Left lung (tissue), 14 donors: ENCODE measurements at places on chromosomes 2 and 18. TPM values are rescaled to one million over a fixed set of nuclear protein-coding genes. Genes with fewer than 3 reads are reported as not detected.

- H3K27ac ChIP-seq, result no peak overlapping the region
- no peak overlapping the region for H3K4me3 ChIP-seq
- no peaks in the 10 kb centered on the region for H3K4me1 ChIP-seq
- H3K27me3 ChIP-seq, result no peaks in the 10 kb centered on the region
- DNase-seq, result peak; percentile 7
These were observed 89.3 kb downstream of the PDE11A start for GRCh38 chr2:177983183-177983788.

- H3K27me3 ChIP-seq, result no peaks in the 10 kb centered on the region
- H3K4me1 ChIP-seq, result no peaks in the 10 kb centered on the region
- no peak for DNase-seq
- no peak overlapping the region for H3K4me3 ChIP-seq
These were observed 230.1 kb downstream of the ALPK2 start for GRCh38 chr18:58398648-58399398.

The PPP1R1C gene
- 2.9 TPM for polyA plus RNA-seq

GRCh38 chr2:167334146-167334742, 446.0 kb downstream of the XIRP2 start:
- no peak for DNase-seq
- H3K4me3 ChIP-seq, result no peak overlapping the region
- H3K27me3 ChIP-seq, result no peaks in the 10 kb centered on the region
- H3K4me1 ChIP-seq, result no peaks in the 10 kb centered on the region

GRCh38 chr18:70074116-70074515, 126.4 kb upstream of the CD226 start:
- no peak overlapping the region for H3K27ac ChIP-seq
- no peaks in the 10 kb centered on the region for H3K4me1 ChIP-seq
- no peak for DNase-seq
- peaks cover 5% of the 10 kb centered on the region for H3K36me3 ChIP-seq
- H3K4me3 ChIP-seq, result no peak overlapping the region
- H3K27me3 ChIP-seq, result no peaks in the 10 kb centered on the region

The GCA gene
- 32.1 TPM for polyA plus RNA-seq

The ADD2 gene
- 6.8 TPM for polyA plus RNA-seq

DNA sequence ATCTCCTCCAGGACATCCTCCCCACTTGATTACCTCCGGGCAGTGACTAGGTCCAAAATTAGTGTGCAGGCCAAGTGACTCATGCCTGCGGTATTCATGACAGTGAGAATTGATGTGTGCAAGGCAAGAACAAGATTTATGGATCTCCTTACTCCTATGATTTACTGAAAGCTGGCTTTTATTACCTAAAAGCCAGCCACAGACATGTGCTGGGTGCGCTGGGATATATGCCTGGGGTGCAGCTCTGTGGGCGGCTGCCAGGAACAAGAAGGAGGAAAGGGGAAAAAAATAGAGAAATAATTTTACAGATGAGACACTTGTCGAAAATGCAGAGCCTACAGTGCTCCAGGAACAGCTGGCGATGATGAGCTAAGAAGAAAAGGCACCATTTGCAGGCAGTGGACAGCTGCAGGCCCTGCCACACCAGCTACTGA, 359.3 kb downstream of the CMPK2 start:
- DNase-seq, result no peak
- H3K4me1 ChIP-seq, result no peaks in the 10 kb centered on the region
- no peaks in the 10 kb centered on the region for H3K27me3 ChIP-seq
- H3K27ac ChIP-seq, result no peak overlapping the region
